ENCODE measurements at places on chromosomes 5 and 9.

- no peak for DNase-seq
These were observed 36.6 kb downstream of the SEMA4D start for GRCh38 chr9:89461265-89461664.

- no peak for DNase-seq
These were observed 5.4 kb upstream of the ANXA1 start for GRCh38 chr9:73146111-73146815.

GRCh38 chr5:179373961-179374505, 28.8 kb upstream of the ADAMTS2 start:
- DNase-seq = no peak

DNA sequence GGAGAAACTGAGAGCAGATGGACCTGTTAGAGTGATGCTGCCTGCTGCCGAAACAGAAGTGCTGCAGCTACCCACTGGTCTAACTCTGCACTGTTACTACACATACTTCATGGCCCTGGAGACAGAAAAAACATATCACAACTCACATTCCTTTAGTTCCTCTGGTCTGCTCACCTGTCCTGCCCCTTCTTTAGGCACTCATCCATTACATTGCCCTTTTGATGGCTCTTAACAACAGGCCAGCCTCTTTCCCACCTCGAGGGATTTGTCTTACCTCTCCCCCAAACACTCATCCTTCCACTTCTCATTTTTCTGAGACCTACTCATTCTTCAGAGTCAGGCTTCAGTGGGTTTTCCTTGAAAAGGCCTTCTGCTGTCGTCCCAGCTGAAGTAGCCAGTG, 49.2 kb downstream of the KCTD16 start:
- DNase-seq = no peak

GRCh38 chr5:98163796-98164493, 609.5 kb upstream of the RGMB start:
- no peak for DNase-seq
